Daoy (cell line): ENCODE measurements at places on chromosomes 4 and X. TPM values are rescaled to one million over a fixed set of nuclear protein-coding genes. Genes with fewer than 3 reads are reported as not detected.

- DNase-seq, result no peak
These were observed 41.8 kb downstream of the ADRA2C start for GRCh38 chr4:3807822-3808496.

DNA sequence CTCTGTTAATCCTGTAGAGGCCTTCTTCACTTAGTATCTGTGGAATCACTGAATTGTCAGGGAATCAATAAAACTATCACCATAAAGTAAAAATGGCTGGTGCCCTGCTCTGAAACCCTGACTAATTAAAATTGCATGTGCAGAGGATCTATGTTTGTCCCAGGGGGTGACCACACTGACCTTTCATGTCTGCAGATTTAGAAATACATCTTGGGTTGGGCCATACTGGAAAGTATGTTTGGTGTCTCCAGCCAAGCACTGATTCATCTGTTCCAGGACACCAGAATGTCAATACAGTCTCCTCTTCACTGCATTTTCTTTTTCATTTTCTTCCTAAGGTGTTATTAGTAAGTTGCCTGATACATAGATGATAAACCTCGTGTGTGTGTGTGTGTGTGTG lies 490.9 kb upstream of the INTU start:
- no peak for DNase-seq

DNA sequence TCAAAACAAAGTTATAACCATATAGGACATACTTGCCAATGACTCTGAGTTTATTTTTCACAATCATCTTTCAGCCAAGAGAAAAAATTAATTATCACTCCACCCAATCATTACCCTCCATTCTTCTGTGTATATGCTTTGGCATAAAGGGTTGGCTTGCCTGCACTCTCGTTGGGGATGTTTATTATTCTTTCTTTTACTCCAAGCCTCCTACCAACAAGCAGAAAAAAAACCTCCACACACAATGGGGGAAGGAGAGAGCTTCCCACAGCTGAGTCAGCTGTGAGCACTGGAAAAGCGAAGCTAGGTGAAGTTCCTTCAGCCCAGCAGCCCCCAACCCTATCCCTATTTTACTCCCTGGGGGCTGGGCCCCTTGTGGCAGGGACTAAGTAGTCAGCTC lies 1.5 kb downstream of the OPHN1 start:
- peak; percentile 42 for DNase-seq

GRCh38 chr4:10456595-10457254 lies 501 bp downstream of the ZNF518B start:
- peak; percentile 68 for DNase-seq

Gene ADH6
- total RNA-seq, result not detected in 2 replicates
